ENCODE measurements at places on chromosomes 11 and 22.

DNA sequence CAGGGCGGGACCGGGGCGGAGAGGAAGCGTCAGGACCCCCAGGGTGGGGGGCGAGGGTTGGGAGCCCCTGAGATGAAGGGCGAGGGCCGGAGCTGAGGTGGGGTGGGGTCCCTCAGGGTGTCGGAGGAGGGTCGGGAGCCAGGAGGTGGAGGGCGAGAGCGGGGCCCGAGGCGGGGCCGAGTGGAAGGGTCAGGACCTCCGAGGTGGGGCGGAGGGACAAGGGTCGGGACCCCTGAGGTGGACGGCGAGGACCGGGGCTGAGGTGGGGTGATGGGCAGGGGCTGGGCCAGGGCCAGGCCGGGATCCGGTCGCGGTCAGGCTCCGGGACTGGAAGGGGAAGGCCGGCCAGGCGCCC, 409 bp downstream of the SMC1B start:
- DNase-seq: no peak

DNA sequence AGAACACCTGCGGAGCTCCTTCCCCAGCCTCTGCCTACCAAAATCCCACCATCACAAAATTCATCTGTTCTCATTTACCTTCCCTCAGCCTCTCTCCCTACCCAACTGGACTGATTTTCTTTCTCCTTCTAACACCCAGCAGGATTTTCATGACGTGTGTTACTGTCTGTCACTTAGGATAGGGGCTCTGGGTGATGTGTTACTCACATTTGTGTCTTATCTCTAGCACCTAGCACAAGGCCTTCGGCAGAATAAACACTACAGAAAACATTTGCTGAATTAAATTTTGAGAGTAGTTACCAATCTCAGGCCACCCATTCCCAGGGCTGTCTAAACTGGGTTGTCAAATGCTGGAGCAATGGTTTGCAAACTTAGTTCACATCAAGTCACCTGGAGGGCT, 88.0 kb downstream of the NTM start:
- DNase-seq: no peak

GRCh38 chr11:66107600-66108510, 37.8 kb downstream of the PACS1 start:
- DNase-seq: no peak

- no peak for DNase-seq
Observed at GRCh38 chr11:66688561-66689534, 11.2 kb upstream of the RBM4B start.

GRCh38 chr22:40147388-40148176, 30.1 kb upstream of the TNRC6B start:
- no peak for DNase-seq

DNA sequence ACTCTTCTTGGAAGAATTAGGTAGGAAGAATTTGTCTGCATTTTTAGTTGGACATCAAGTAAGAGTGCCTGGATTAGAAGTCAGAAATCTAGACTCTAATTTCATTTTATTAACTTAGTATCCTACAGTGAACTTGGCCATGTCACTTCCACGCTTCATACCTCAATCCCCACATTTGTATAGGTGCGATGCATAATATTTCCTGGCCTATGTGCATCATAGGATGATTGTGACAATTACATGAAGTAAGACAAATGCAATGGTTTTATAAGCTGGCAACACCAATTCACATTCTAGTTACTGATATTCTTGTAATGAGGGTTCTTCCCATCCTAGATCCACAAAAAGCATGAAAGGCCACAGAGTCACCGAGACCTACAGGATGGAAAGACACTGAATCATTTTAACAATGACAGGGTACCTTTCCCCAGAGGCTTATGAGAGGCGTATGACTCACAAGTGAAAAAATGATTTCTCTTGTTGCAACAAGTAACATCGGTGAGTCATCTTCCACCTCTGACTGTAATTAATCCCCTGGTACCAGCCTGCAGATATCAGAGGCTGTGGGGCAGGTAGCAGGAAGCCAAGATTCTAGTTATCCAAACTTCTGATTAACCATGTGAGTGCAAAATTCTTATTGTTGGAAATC, 56.0 kb upstream of the OR5AK2 start:
- peak; percentile 53 for DNase-seq

DNA sequence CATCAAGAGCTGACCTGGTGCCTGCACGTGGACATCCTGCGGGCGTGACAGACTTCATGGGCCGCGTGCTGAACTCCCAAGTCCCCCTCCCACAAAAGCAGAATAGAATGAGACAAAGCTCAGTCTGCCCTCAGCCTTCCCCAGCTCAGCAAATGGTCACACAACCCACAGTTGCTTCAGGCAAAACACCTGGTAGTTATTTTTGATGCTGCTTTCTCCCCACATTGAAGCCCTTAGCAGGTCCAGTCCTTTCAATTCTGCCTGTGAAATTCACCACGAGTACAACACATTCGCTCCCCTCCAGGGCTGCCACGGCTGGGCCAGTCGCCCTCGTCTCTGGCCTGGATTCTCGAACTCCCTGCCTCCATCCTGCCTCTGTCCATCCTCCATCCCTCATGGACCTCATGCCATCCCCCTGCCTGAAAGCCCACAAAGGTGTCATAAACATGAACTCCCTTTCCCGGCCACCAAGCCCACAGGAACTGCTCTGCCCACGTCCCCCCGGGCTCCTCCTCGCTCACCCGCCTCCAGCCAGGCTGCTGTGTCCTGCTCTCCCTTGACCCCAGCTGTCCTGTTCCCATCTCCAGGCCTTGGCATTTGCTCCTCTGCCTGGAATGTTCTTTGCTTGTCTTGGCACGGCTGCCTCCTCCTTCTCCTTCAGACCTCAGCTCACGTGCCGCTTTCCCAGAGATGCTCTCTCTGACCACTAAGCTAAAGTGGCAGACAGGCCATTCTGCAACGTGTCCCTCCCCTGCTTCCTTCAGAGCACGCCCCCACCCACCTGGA, 42.1 kb downstream of the SCUBE1 start:
- no peak for DNase-seq

- DNase-seq: no peak
Observed at GRCh38 chr11:72727521-72727920, 24.7 kb downstream of the ARAP1 start.

GRCh38 chr11:7898666-7899283, 32.3 kb downstream of the OR10A6 start:
- DNase-seq: no peak

DNA sequence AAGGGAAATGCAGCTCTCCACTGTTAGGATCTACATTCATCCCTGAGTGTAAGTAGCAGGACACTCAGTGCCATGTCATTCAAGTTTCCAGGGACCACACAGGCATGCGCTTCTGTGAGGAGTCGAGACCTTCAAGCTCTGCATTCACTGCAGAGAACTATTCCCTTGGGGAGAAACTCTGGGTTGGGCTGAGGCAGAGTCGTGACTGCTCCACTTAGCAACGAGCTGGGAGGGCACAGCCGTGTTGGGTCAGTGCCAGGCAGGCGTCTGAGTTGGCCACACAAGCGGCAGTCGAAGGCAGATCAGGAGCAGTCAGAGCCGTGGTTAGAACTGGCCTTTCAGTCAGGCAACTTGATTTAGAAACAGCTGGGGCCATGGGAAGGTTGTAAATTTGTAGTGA, 14.7 kb downstream of the MPEG1 start:
- DNase-seq: peak; percentile 82

DNA sequence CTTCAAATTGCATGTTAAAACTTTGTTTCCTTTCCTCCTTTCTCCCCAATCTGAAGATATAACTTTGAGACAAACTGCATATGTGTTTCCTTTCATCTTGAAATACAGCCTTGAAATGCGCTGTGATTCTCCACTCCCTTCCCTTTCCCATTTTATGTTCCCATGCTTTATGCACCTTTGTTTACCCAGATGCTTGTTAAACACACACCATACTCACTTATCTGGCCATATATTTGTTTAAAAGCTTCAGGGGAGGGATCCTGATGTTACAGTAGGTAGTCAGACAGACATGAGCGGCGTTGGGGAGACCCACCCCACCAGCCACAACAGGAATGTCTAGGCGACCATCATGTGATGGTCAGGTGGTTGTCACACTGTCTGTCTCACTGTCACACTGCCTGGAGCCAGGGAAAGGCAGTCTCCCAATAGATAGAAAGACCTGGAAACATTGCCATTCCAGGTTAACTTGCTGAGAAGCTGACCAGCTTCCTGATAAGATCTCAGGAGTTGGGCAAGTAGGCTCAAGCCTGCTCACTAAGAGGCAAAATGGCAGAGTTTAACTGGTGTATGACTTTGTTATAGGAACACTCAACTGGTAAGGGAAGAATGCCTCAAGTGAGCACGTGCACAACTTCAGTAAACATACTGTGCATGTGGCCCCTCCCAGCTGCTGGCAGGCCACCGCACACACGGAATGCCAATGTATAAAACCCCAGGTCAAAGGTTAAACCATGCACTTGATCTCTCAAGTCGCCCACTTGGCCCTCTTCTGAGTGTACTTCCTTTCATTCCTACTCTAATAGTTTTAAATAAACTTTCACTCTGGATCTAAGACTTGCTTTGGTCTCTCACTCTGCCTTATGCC, 23.5 kb upstream of the MSANTD2 start:
- DNase-seq: no peak

DNA sequence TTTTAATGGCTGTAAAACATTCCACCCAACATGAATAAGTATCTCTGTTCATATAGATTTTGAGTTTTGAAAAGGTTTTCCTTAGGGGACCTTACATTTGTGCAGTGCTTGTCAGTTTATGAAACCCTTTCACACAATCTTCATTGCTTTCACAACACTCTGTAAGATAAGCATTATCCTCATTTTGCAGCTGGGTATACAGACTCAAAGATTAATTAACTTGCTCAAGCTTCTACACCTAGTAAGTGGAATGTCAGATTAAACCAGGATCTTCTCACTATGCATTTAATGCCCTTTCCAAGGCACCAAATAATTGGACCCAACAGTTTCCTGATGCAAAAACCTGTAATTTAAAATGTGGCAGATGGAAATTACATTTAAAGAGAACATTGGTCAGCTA, 11.6 kb upstream of the GAB2 start:
- no peak for DNase-seq

- no peak for DNase-seq
Observed at GRCh38 chr11:24679821-24680351, 183.0 kb downstream of the LUZP2 start.

DNA sequence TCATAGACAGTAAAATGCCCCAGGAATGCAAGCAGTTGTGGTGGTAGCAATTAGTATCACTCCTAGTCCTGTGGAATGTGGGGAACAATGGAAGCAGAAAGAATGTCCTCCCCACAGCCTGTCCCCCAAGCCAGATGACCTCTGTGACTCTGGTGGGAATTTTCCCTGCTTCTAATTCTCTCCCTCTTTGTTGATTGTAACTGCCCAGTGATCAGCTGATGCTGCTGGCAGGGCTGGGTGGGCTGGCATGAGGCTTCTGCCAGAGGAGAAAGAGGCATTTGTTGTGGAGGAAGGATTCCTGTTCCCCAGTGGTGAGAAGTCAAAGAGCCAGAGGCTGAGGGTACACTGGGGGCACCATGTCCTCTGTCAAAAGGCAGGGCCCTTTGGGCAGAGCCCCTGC, 116.7 kb upstream of the NCAM1 start:
- no peak for DNase-seq

GRCh38 chr11:100467821-100468508, 219.1 kb upstream of the ARHGAP42 start:
- DNase-seq: no peak

DNA sequence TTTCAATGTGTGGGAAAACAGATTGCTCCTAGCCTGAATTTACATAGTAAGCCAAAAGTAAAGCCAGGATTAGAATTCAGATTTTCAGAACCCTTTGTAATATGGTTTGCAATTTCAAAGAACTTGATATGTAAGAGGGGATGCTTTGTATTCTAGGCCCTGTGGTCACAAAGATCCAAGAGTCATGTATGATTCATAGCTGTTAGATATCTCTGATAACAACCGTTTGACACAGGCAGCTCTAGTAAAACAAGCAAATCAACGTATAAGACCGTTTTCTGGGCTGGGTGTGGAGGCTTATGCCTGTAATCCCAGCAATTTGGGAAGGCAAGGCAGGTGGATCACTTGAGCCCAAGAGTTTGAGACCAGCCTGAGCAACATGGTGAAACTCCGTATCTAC, 79.6 kb downstream of the EMSY start:
- no peak for DNase-seq

GRCh38 chr11:68688881-68689280, 4.5 kb downstream of the GAL start:
- DNase-seq: no peak

DNA sequence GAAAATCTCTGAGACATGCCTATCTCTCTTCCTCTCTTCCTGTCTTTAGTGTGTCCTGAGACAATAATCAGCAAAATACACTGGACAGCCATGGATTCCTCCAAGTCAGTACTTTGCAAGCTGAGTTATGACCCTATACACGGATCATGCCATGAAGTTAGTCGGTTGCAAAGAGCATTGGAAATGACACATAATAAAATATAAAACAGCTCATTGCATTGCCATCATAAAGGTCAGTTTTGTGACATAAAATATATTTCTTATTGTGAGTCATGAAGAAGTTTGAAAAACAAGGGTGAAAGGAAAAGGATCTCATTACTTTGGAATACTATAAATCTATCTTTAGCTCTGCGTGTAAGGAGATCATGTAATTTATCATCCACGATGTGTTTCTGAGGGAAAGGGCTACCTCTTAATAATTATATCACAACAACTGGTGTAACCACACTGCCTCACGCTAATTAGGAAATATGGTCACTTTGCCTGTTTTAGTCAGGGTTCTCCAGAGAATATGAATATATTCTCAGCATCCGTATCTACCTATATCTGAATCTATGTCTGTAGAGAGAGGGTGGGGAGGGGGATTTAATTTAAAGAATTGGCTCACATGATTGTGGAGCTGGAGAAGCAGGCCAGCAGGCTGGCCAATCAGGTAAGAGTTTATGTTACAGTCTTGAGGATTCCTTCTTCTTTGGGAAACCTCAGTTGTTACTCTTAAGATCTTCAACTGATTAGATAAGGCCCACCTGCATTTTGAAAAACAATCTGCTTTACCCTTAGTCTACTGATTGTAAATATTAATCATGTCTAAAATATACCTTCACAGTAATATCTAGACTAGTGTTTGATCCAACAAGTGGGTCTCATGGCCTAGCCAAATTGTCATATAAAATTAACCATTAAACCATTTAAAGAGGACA, 198.8 kb downstream of the FAT3 start:
- DNase-seq: peak; percentile 14

GRCh38 chr22:23033116-23033905, 37.0 kb upstream of the GNAZ start:
- DNase-seq: no peak

- no peak for DNase-seq
Observed at GRCh38 chr22:36741204-36741793, 34.6 kb downstream of the IFT27 start.

All from skeletal muscle cell (primary cell).